ENCODE measurements at places on chromosomes 3 and 15.

DNA sequence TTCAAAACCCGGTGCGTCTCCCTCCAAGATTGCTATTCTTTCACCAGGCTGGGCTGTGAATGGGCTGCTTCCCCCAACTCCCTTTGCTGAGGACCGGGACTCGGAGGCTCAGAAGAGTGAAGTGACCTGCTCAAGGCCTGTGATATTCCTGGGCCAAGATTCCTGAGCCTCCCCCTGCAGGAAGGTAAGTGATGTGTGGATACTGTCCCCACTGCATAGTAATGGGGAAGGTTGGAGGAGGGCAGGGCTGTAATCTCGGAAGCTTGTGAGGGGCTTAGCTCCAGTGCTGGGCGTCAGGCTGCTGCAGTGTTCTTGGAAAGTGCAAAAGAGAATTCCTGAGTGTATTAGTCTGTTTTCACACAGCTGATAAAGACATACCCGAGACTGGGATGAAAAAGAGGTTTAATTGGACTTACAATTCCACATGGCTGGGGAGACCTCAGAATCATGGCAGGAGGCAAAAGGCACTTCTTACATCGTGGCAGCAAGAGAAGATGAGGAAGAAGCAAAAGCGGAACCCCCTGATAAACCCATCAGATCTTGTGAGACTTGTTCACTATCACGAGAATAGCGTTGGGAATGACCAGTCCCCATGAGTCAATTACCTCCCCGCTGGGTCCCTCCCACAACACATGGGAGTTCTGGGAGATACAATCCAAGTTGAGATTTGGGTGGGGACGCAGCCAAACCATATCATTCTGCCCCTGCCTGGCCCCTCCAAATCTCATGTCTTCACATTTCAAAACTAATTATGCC, 67.6 kb downstream of the EFCAB12 start:
- DNase-seq, result no peak

DNA sequence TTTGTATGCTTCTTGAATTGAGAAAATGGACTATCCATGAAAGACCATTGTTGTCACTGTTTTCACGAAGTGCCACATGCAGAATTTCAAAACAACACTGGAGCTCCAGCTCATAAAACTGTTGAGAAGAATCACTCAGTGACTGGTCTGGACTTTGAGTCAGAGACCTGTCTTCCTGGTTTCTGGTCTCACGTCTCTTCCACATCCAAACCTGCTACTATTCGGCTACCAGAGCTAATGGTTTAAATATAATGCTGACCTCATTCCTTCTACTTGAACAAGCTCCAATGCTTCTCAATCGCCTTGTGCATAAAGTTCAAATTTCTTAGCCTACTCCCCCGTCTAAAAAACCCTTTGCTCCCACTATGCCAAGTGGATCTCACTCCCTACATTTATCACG, 227.9 kb upstream of the NR2F2 start:
- DNase-seq, result no peak

DNA sequence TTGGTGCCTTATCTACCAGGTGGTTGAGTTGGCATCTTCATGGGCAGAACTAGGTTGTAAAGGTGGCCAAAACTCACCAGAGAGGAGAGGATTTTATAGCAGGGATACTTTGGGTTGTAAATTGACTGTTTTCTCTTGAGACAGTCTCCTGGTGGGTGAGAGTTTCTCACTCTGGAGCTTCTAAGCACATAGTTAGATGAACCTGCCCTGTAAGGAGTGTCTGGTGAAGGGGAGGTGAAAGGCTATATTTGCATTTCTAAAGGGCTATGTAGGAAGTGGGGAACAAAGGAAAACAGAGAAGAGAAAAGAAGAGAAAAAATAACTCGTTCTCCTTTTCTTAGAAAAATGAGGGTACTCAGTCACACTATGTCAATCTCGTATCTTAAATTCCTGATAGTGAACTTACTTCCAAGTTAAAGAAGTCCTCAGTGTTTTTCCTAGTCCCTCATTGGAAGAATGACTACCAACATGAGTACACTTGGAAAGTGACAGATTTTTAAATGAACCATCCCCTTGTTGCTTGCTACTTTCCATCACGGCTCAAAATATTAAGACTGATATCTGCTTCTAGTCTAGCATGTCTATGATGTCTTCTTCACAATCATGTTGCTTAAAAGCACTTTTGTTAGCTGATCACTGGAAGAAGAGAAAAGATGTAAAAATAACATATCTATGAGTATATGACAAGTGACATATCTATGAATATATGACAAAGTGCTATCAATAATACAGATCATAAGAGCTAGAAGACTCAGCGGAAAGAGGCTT, 113.8 kb upstream of the P2RY1 start:
- DNase-seq, result no peak

GRCh38 chr15:84914909-84915605, 30.6 kb downstream of the SLC28A1 start:
- peak; percentile 90 for DNase-seq

GRCh38 chr3:186427627-186428281, 65.7 kb upstream of the DGKG start:
- no peak for DNase-seq
